Peyer's patch (tissue), 4 donors: ENCODE measurements at places on chromosomes 16 and 17. TPM values are rescaled to one million over a fixed set of nuclear protein-coding genes. Genes with fewer than 3 reads are reported as not detected.

- no peak overlapping the region for H3K4me3 ChIP-seq
- H3K4me1 ChIP-seq: no peaks in the 10 kb centered on the region
- no peaks in the 10 kb centered on the region for H3K36me3 ChIP-seq
These were observed 10.5 kb upstream of the METRNL start for GRCh38 chr17:83068641-83069570.

Gene CA5A
- not detected for total RNA-seq

Gene GUCY2D
- not detected for total RNA-seq

GRCh38 chr16:48542020-48542473 is 67.9 kb downstream of the N4BP1 start:
- no peaks in the 10 kb centered on the region for H3K36me3 ChIP-seq
- peak; percentile 75 for DNase-seq
- H3K27ac ChIP-seq: no peak overlapping the region

DNA sequence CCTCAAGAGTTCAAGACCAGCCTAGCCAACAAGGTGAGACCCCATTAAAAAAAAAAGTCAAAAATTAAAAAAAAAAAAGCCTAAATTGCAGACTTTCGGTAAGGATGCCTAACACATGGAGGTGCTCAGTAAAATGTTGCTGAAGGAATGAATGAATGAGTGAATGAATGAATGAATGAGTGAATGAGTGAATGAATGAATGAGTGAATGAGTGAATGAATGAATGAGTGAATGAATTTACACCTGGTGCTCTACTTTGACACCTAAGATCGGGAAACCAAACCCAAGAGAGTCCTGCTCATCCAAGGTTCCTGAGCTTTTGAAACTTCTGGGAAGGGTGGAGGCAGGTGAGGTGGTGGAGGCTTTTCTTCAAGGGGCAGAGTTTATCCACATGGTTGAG is 112.2 kb upstream of the LHX1 start:
- H3K4me1 ChIP-seq: no peaks in the 10 kb centered on the region
- H3K36me3 ChIP-seq: no peaks in the 10 kb centered on the region
- H3K27me3 ChIP-seq: no peaks in the 10 kb centered on the region
- H3K4me3 ChIP-seq: no peak overlapping the region
- no peak for DNase-seq

Gene KCNH6
- 14.0 TPM for total RNA-seq

DNA sequence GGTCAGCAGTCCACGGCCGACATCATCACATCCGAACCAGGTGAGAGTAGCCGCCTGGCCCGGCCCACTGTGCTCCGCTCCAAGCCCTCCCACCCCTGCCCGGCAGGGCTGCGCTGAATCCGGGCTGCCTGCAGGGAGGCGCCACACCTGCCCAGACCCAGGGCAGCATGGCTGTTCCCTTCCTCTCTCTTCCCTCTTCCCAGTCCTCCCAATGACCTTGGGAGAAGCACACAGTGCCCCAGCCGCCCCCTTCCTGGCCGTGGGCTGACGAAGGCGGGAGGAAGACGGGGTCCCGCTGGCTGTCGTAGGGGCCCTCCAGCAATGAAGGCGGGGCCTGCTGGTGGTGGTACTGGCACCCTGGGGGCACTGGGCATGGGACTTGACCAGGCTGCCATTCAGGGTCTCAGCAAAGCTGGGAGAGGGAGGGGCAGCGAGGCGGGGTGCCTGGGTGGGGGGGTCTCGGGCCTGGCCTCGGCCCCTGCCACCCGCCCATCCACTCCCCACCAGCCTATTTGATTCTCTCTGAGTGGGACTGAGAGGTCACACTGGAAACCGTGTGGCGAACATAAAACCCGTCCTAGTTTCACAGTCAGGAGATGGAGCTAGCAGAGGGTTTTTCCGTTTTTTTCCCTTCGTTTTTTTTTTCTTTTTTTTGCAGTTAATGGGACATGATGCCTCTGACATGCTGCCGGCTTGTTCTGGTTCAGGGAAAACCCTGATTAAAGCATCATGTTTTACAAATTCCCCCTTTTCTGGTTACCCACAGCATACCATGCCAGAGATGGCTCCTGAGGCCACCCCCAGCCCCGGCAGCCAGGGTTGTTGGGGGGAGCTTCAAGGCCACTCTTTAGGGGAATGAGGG is 50.6 kb downstream of the BAHCC1 start:
- no peaks in the 10 kb centered on the region for H3K27me3 ChIP-seq
- no peak overlapping the region for H3K4me3 ChIP-seq
- DNase-seq: no peak
- H3K36me3 ChIP-seq: no peaks in the 10 kb centered on the region

Gene KRTAP17-1
- total RNA-seq: not detected

GRCh38 chr16:12458591-12459358 is 344.9 kb downstream of the CPPED1 start:
- H3K36me3 ChIP-seq: no peaks in the 10 kb centered on the region
- peak overlapping the region; percentile 10 for H3K27ac ChIP-seq
- DNase-seq: no peak
- no peak overlapping the region for H3K4me3 ChIP-seq
- no peaks in the 10 kb centered on the region for H3K4me1 ChIP-seq

GRCh38 chr17:3596804-3597464 is 12.3 kb downstream of the TRPV1 start:
- no peaks in the 10 kb centered on the region for H3K4me1 ChIP-seq
- H3K27ac ChIP-seq: no peak overlapping the region
- H3K27me3 ChIP-seq: no peaks in the 10 kb centered on the region
- DNase-seq: no peak

- DNase-seq: peak; percentile 94
- H3K27ac ChIP-seq: peak overlapping the region; percentile 74
- no peaks in the 10 kb centered on the region for H3K36me3 ChIP-seq
- peak overlapping the region; percentile 25 for H3K4me3 ChIP-seq
- no peaks in the 10 kb centered on the region for H3K27me3 ChIP-seq
- H3K4me1 ChIP-seq: no peaks in the 10 kb centered on the region
These were observed 399.7 kb downstream of the XYLT1 start for GRCh38 chr16:17070882-17071592.

DNA sequence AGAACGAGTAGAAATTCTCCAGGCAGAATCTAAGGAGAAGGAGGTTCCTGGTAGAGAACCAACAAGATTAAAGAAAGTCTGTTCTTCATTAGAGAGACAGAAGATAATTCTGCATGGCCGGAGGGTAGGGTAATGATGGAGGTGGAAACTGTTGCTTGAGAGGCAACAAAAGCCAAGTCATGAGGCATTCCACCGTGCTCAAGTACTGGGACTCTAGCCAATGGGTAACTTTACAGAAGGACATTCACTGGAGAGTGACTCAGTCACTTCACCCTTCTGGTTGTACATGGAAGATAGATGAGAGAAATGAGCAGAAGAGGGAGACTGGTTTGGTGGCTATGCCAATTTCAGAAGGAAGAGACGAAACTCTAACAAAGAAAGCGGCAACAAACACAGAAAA is 53.6 kb upstream of the ANKFN1 start:
- H3K36me3 ChIP-seq: no peaks in the 10 kb centered on the region
- DNase-seq: no peak
- H3K27ac ChIP-seq: no peak overlapping the region
- H3K27me3 ChIP-seq: no peaks in the 10 kb centered on the region
- no peak overlapping the region for H3K4me3 ChIP-seq

Gene TMEM204
- 10.7 TPM for total RNA-seq

- H3K4me3 ChIP-seq: no peak overlapping the region
- no peak overlapping the region for H3K27ac ChIP-seq
- no peaks in the 10 kb centered on the region for H3K27me3 ChIP-seq
- H3K4me1 ChIP-seq: no peaks in the 10 kb centered on the region
- no peak for DNase-seq
- no peaks in the 10 kb centered on the region for H3K36me3 ChIP-seq
These were observed 29.0 kb downstream of the SPAG9 start for GRCh38 chr17:51091635-51092034.

- no peaks in the 10 kb centered on the region for H3K36me3 ChIP-seq
- no peak overlapping the region for H3K4me3 ChIP-seq
- DNase-seq: no peak
- H3K27ac ChIP-seq: no peak overlapping the region
- no peaks in the 10 kb centered on the region for H3K27me3 ChIP-seq
These were observed 44.6 kb upstream of the ADCY9 start for GRCh38 chr16:4160658-4161430.

GRCh38 chr17:39631403-39631802 is 4.7 kb downstream of the PPP1R1B start:
- no peaks in the 10 kb centered on the region for H3K27me3 ChIP-seq
- H3K27ac ChIP-seq: no peak overlapping the region
- H3K4me1 ChIP-seq: peaks cover 9% of the 10 kb centered on the region
- no peaks in the 10 kb centered on the region for H3K36me3 ChIP-seq
- H3K4me3 ChIP-seq: no peak overlapping the region

DNA sequence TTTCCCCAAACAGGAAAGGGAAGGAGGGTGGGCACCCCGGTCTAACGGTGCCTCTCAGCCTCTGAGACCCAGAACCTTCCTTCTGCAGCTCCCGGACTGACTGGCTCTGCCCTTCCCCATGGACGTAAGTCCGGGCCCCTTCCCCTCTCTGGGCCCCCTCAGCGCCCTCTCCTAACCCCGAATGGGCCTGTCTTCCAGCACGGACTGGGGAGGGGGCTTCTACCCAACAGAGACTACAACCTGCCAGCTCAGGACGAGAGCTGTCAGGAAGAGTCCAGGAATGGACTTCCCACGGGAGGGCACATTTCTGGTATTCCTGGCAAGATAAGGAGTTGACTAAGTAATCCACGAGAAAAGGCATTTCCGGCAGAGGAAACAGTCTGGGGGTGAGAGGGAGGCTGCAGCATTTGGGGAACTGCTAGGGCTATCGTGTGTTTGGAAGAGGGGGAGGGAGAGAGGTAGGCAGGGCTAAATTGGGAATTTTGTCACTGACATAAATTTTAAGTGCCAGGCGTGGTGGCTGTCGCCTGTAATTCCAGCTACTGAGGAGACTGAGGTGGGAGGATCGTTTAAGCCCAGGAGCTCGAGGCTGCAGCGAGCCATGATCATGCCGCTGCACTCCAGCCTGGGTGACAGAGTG is 12.1 kb upstream of the ALDOA start:
- H3K27me3 ChIP-seq: no peaks in the 10 kb centered on the region
- DNase-seq: no peak
- no peaks in the 10 kb centered on the region for H3K4me1 ChIP-seq

- DNase-seq: no peak
- H3K27me3 ChIP-seq: no peaks in the 10 kb centered on the region
- H3K36me3 ChIP-seq: no peaks in the 10 kb centered on the region
- H3K4me1 ChIP-seq: no peaks in the 10 kb centered on the region
These were observed 27.4 kb downstream of the IQCK start for GRCh38 chr16:19745286-19746010.
